ENCODE measurements at places on chromosomes 7 and 10.

GRCh38 chr10:103758294-103758681 is 97.1 kb downstream of the SH3PXD2A start:
- DNase-seq, result no peak

DNA sequence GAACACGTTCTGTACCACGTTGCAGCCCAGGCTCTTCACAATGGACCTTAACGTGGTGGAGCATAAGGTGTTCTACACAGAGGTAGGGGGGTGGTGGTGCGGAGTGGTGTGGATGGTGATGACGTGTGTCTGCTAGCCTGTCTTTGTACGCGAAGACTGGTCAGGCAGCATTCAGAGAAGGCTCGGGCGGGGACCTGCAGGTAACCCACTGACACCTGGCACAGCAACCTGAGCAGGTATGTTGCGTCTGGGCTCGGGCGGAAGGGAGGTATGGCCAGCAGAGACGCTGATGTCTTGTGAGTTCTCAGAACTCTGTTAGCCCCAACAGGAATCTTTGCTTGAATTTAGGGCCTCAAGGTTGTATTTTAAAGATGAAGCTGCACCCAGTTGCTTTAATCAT is 55.0 kb downstream of the TRRAP start:
- DNase-seq, result no peak

DNA sequence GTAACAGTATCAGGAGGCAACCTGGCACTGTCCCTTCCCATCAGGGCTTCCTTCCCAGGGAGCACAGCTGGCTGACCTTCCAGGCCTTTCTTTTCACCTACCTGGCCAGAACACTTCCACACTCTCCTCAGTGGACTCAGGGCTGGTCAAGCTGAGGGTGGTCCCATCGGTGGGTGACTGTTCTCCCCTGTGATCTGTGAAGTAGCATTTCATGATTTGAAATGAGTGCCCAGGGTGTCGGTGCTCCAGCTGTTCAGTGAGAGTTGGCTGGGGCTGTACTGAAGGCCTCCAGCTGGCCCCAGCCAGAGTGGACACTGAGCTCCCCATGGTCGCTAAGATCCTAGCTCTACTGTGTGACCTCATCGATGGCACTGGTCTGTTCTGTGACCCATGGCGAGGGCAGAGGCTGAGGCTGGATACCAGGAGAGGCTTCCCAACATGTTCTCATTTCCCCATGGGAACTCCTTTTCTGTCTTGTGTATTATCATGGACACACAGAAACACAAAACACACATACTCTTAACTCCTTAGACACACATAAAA is at the start of gene FAM170B:
Gene FAM170B (minus strand): TSS at position 316 of the 543 bp plus-strand sequence. CDS start 103 bp downstream, at position 213.
- DNase-seq, result no peak

- no peak for DNase-seq
Observed at GRCh38 chr7:132817949-132818348, 241.7 kb upstream of the PLXNA4 start.

DNA sequence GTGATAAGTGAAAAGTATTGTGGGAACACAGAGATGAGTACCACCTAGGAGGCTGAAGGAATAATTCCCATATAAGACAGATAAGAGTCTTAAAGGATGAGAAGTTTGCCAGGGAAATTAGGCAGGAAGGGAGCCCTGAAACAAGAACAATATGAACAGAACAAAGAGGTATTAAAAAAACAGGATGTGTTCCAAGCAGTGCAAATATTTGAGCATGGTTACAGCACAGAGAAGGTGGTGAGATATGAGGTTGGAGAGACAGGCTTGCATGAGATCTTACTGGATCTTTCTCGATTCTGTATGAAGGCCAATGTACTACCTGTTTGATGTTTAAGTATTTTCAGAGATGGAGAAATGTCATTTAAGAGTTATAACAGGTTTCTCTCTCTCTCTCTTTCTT is 20.3 kb downstream of the TAC1 start:
- DNase-seq, result no peak

DNA sequence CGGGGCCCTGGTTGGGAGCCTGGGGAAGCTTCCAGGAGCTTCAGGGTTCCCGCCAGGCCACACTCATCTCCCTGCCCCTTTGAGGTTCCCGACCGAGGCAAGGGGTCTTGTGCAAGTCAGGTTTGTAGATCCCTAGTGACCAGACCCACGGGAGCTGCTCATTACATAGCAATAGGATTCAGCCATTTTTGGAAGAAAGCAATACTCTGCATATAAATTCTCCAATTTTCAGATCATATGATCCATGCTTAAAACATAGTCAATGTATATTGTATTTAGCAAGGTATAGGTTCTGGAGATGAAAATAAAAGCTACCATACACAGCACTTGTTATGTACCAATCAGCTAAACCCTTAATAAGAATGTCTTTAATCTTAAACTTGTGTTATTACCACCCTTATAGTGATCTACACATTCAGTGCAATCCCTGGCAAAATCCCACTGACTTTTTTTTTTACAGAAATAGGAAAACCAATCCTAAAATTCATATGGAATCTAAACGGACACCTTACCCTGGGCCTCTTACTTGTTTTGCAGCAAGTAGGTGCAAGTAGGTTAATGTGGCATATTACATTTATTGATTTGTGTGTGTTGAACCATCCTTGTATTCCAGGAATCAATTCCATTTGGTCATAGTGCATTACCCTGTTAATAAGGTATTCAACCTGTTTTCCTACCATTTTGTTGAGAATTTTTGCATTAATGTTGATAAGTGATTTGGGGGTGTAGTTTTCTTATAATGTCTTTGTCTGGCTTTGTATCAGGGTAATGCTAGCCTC is 13.8 kb upstream of the FKBP9 start:
- no peak for DNase-seq

GRCh38 chr10:68957284-68957615 is 1.3 kb downstream of the DDX21 start:
- DNase-seq, result no peak

GRCh38 chr10:87991946-87992345 is 128.5 kb downstream of the PTEN start:
- DNase-seq, result no peak

GRCh38 chr10:132322586-132323048 is 9.4 kb upstream of the LRRC27 start:
- no peak for DNase-seq

DNA sequence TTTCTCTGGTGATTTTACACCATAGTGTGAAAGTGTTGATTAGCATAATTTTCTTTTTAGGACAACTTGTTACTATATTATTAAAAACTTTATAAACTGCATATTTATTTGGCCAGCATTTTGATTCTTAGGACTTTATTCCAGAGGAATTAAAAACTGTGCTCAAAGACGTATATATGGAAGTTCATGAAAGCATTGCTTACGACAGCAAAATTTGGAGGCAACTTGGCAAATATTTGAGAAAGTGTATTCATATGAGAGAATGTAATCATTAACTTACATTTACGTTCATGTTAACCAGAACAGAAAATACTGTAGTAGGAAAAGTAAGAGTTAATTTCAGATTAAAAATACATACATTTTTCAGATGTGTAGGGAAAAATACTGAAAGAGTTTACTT is 203.1 kb downstream of the JCAD start:
- DNase-seq, result no peak

GRCh38 chr10:29731760-29732159 is 97.0 kb upstream of the SVIL start:
- no peak for DNase-seq

GRCh38 chr10:103054621-103055020 is 136.5 kb downstream of the CNNM2 start:
- DNase-seq, result no peak

DNA sequence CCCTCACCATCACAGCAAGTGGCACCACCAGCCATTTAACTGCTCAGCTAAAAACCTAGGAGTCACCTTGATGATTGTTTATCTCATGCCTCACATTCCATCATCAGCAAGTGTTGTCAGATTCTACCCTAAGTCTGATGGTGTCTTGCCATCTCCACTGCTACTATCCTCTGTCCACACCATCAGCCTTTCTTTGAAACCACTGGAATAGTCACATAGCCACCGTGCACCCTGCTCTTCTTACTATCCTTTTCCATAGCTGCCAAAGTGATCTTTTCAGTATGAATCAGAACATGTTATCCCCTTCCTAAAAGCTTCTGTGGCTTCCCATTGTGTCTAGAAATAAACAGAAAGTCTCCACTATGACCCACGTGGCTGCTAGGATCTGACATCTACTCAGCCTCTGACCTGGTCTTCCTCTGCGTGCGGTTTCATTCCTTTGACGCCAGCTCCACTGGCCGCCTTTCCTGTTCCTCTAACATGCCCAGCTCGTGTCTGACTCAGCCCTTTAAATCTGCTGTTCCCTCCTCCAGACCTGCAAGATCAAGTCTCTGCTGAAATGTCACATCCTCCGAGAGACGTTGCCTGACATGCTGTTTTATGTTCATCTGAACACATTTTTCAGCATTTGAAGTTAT is 16.5 kb upstream of the CHN2 start:
- no peak for DNase-seq

- DNase-seq, result no peak
Observed at GRCh38 chr10:73494877-73495225, 973 bp downstream of the PPP3CB start.

DNA sequence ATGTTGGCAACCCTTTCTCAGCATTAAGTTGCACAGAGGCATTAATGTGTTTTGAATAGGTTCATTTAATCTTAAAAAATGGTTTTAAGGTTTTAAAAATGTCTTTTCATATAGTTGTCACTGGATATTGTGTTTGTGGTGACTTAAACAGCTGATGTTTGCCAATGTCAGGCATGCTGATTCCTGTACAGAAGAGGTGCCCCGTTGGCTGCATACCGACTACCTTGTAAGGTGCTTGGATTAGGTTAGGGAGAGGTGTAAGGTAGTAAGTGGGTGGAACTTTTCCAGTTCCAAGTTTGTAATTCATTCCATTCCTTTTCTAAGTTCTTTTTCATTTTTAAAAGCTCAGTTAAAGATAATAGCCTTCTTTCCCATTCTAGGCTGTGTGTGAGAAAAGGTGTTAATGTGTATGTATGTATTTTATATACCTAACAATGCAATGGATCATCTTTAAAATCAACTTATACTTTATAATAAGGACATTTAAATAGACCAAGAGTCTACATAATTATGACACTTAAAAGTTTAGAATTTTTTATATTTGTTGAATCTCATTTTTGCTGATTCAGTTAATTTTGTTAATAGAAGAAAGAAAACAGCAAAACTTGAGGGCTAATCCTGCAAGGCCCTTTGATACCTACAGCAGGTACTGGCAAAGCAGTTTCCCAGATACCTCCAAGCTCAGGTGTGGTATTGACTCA is 155.2 kb downstream of the LCOR start:
- DNase-seq, result no peak

DNA sequence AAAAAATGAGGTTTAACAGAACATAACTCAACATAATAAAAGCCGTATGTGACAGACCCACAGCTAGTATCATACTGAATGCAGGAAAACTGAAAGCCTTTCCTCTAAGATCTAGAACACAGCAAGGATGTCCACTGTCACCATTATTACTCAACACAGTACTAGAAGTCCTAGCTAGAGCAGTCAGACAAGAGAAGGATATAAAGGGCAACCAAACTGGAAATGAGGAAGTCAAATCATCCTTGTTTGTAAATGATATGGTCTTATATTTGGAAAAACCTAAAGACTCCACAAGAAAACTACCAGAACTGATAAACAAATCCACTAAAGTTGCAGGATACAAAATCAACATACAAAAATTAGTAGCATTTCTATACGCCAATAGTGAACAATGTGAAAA is 45.9 kb downstream of the C10orf71 start:
- no peak for DNase-seq

GRCh38 chr7:136859803-136860202 is 8.6 kb upstream of the CHRM2 start:
- DNase-seq, result no peak

- no peak for DNase-seq
Observed at GRCh38 chr10:124127563-124127962, 34.2 kb upstream of the CHST15 start.

DNA sequence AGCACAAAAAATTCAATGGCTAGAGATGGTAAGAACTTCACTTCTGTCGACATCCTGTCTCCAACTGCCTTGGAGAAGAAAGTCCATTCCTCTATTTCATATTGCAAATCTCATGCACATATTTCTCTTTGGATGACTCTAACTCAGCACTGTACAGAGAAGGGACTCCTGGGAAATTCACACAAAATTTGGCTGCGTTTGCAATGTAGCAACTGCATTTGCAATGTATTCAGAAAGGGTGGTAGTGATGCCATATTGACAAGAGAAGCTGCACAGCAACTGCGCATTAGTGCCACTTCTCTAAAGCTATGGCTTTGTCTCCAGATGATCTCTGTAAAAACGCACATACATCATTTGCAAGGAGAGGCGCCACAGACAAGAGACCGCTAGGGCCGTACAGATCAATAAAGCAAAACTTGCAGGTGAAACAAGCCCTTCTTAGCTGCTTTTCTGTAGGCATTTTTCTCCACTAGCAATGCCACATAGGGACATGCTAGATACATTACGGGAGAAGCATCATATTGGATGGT is 389.5 kb downstream of the TCERG1L start:
- no peak for DNase-seq

- DNase-seq, result no peak
Observed at GRCh38 chr7:115359119-115359518, 437.2 kb downstream of the MDFIC start.

DNA sequence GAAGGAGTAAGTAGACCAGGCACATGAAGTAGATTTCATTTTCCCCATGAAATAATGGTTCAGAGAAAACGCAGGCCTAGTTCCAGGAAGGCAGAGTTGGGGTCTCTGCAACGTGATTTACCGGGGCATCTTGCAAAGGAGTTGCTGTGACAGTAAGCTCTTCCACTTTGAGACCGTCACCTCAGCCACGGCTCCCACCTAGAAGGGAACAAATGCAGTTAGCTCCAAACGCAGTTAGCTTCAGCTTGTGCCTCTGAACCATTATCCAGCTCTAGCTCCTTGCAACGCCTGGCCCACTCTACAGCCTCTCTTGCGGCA is 7.0 kb upstream of the MYO1G start:
- no peak for DNase-seq

DNA sequence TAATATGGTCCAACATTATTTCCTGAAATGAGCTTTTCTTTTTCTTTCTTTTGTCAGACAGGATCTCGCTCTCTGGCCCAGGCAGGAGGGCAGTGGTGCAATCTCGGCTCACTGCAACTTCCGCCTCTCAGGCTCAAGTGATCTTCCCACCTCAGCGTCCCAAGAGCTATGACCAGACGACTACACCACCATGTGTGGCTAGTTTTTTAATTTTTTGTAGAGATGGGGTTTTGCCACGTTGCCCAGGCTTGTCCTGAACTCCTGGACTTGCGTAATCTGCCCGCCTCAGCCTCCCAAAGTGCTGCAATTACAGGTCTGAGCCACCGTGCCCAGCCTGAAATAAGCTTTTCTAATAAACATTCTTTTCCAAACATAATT is 48.6 kb downstream of the CUL2 start:
- no peak for DNase-seq

- DNase-seq, result no peak
Observed at GRCh38 chr7:1712907-1713501, 42.9 kb downstream of the ELFN1 start.

- no peak for DNase-seq
Observed at GRCh38 chr7:156356551-156356950, 284.0 kb upstream of the RNF32 start.

GRCh38 chr10:96614515-96614914 is 27.7 kb upstream of the TM9SF3 start:
- no peak for DNase-seq

All from NCI-H1930 (cell line).